D341Med (cell line): ENCODE measurements at places on chromosomes 1 and 21.

DNA sequence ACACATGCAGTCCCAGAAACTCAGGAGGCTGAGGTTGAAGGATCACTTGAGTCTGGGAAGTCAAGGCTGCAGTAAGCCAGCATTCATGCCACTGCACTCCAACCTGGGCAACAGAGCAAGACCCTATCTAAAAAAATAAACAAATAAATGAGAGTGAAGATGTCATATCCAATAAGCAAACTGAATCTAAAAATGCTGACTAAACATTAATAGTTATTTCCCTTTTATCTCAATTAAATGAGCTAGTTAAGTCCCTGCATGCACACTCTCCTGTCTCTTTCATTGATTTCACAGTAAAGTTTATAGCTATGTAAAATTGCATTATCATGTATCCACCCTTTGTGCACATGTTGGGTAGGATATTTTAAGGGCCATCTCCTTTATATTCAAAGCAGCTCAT, 81.1 kb upstream of the L1TD1 start:
- DNase-seq = no peak

GRCh38 chr1:88321706-88322105, 362.4 kb upstream of the PKN2 start:
- DNase-seq = no peak

DNA sequence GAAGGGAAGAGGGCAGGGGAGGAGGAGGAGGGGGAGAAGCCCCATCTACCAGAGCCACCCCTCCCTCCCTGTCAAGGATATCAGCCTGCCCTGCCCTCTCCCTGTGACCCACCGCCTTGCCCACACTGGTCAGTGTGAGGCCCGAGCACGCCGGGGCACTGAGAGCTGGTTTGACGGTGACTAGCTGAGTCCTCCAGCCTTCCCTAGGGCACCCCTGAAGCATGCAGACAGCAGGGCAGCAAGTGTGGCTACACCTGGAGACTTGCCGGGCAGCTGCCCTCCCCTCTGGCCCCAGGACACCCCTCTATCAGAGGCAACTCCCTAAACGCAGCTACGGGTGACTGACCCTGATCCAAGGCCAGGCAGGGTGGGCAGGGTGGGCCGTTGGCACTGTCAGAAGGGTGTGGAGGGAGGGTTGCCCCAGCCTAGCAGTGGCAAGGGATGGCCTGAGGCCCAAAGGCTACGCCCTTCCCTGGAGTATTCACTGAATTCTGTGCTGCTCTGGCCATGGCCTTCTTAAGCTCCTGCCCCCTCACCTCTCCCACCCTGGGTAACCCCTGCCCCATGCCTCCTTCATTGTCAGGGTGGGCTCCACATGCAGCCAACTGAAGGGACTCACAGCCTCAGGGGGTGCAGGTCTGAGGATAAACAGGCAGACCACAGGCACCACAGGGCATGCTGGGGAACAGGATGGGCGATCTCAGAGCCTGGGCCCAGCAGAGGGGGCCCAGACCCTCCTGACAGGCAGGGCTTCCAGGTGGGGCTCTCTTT, 19.6 kb downstream of the WNT9A start:
- DNase-seq = no peak

DNA sequence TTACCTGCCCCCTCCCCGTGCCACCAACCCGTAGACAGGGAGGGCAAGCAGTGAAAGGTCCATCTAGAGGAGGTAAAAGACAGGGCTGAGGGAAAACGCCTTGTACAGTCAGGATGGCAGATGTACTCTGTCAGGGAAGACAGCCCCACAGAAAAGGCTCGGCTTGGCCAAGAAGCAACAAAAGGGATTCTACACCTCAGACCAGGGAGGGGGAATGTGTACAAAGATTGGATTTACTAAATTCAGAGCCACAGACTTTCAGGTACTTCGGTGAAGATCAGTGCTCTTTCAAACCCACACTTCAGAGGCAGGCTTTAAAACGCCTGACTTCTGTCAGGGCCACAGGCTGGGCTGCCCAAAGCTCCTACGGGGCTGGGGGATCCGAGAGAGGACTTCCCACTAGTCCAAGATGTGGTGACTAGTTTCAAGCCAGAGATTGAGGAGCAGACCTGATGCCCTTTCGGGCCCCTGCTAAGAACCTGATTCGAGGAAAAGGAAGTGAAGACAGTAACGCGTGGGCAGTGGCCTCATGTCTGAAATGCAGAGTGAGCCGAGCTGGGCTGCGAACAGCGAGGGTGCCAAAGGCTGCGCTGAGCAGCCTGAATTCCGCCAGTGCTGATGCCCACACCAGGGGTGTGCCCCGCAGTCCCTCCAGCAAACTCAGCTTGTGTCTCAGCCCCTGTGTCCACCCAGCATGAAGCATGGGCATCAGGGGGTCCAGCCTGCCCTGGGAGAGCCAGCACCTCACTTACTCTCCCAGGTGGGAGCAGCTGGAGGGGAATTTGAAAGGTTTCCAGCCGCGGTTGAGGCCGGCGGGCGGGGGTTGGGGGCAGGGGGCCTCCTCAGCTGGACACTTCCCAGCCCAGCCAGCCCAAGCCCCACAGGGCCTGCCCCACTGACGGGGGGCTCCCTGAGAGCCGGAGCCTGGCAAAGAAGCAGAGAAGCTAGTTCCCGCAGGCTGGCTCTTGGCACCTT, 36.2 kb downstream of the KIAA1614 start:
- no peak for DNase-seq

DNA sequence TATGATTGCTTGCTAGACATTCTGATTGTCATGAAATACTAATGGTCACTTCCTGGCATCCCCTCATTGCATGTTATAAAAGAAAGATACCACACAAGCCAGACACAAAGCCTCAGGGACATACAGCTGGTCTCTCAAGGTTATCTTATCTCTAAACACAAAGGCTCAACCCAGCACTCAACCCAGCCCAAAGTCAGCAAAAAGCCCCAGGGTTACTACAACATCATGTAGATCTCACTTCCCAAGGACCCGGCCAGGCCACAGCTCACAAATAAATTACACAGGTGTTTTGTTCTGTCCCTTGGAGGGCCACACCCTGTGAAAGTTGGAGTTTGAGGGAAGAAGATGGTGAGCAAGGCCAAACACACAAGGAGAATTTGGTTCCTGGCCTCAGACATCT, 109.7 kb upstream of the BARHL2 start:
- DNase-seq = no peak

- DNase-seq = peak; percentile 67
Measured at GRCh38 chr1:67532452-67533216, 102.4 kb upstream of the SERBP1 start.

- no peak for DNase-seq
Measured at GRCh38 chr1:157870490-157870889, 28.9 kb upstream of the CD5L start.

GRCh38 chr1:33524586-33524985, 52.1 kb downstream of the ZSCAN20 start:
- no peak for DNase-seq

GRCh38 chr1:223355699-223356098, 8.3 kb downstream of the SUSD4 start:
- no peak for DNase-seq

- no peak for DNase-seq
Measured at GRCh38 chr1:225453797-225454648, 26.2 kb upstream of the LBR start.

DNA sequence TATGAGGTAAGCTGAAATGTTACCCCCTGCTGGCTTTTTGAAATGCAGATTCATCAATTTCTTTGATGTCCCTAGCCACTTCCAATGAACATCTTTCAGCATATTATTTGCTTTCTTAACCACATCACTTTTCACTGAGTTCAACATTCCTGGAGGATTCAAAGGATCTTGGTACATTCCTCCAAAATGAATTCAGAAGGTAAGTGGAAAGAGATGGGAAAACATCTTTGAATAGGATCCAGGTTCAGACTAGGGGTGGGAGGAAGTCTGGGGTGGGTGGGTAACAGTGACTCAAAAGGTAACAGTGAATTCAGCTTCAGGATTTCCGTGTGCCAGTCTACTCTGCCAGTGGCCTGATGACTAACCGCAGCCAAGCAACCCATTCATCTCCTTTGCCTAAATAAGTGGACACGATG, 180.7 kb downstream of the ZC3H11B start:
- no peak for DNase-seq
